ENCODE measurements at places on chromosomes 11 and 22.
A peak's percentile ranks its signal among the peaks of the same experiment; 100 is the strongest.

DNA sequence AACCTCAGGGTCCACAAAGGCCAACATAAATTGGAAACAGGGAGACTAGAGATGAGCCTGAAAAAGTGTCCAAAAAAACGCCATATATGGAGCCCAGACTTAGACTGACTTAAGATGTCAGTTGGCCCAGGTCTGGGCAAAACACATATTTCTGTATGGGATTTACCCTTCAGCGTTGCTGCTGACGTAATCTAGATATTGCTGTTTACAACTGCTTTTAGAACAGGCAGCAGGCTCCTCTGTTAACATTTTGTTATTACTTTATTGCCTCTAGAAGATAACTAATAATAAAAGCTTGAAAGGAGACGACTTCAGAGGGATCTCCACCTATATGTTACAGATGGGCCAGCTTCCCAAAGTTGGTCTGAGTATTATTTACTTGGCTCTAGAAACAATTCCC, 8.7 kb downstream of the ME3 start:
- DNase-seq, result no peak

DNA sequence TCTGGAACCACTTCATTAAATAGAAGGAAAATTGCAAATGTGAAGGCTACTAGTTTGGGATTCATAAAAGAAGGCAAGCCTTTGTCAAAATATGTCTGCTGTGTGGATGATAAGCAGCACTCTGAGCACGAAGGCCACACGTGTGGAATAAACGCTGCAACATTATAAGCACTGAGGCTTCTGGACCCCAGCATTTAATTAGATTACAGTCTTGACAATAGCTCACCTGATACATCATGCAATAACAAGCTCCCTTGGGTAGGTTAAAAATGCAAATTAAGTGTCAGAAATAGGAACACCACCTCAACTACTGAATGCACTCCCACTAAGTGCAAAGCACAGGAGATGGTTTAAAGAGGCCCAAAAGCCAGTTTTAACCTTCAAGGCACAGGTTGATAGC, 179.3 kb downstream of the LARGE1 start:
- DNase-seq, result no peak

- no peak for DNase-seq
Observed at GRCh38 chr11:65866509-65867283, 5.9 kb downstream of the EFEMP2 start.

DNA sequence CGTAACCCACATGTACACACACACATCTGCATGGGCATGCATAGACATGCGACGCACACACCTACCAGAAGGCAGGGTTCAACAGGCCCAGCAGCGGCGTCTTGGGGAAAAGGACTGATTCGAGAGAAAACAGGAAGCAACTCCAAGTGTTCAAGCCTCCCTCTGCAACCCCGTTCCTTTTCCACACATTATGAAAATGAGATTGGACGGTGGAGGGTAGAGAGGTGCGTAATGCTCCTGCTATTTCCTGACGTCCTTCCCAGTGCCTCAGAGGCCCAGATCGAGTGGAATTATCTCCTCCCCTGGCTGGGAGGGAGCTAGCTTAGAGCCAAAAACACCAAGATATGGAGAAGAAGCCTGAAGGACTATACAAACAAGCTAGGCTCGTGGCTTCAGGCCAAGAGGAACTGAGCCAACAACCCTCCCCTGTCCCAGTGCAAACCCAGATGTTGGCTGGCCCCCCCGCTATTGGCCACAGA, 289.2 kb downstream of the MN1 start:
- DNase-seq, result no peak

- DNase-seq, result peak; percentile 42
Observed at GRCh38 chr11:122754553-122755322, 83.6 kb upstream of the CRTAM start.

GRCh38 chr11:130765951-130766649, 150.2 kb downstream of the SNX19 start:
- DNase-seq, result no peak

DNA sequence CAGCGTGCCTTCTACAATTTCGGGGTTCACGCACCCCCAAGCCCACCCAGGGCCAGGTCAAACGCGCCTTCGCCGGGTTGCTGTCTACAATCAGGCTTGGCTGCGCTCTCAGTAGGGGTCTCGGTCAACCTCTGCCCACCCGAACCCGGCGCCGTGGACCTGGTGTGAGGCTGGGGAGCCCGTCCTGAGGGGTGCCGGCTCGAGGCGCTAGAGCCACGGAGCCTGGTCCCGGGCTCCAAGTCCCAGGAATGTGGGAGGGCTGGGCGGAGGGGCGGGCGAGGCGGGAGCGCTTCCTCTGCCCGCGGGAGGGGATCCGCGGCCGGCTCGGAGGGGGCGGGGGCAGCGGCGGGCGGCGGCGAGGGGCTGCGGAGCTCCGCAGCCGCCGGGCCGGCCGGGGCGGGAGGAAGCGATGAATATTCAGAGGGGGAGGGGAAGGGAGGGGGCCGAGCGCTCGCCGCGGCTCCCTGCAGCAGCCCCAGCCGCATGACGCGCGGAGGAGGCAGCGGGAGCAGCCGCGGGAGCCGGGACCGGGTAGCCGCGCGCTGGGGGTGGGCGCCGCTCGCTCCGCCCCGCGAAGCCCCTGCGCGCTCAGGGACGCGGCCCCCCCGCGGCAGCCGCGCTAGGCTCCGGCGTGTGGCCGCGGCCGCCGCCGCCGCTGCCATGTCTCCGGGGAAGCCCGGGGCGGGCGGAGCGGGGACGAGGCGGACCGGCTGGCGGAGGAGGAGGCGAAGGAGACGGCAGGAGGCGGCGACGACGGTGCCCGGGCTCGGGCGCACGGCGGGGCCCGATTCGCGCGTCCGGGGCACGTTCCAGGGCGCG, at the start of gene PTPRJ:
Gene PTPRJ (plus strand): TSS at position 472 of the 819 bp plus-strand sequence. CDS start 354 bp downstream, outside the sequence.
- DNase-seq, result peak; percentile 70

DNA sequence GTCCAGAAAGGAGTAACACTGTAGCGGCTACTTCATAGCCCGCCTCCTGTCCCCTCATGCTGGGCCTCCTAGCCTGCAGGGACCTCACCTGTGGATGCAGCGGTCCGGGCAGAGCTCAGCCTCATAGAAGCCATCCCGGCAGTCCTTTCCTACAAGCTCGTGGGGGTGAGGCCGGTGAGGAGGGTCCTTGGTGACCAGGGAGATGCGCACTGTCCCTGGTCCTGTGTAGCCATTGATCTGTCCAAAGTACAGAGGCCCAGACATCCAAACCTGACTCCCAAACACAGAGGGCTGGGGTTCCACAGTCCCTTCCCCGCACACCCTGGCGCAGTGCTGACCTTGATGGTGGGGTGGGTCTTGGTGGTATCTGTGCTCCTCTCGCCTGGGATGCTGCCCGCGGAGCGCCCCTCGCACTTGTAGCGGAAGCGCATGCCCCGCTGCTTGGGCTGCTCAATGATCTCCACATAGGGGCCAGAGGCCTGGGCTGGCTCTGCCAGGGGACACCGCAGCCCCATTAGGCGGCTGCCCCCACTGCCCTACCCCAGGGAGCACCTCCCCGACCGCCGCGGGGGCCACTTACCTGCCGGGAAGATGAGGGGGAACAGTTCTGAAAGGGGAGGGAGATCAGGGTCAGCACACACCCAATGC, 993 bp downstream of the RELA start:
- no peak for DNase-seq

- no peak for DNase-seq
Observed at GRCh38 chr11:91160661-91161060, 937.8 kb upstream of the CHORDC1 start.

- DNase-seq, result no peak
Observed at GRCh38 chr11:64861227-64861975, 16.9 kb upstream of the CDC42BPG start.

DNA sequence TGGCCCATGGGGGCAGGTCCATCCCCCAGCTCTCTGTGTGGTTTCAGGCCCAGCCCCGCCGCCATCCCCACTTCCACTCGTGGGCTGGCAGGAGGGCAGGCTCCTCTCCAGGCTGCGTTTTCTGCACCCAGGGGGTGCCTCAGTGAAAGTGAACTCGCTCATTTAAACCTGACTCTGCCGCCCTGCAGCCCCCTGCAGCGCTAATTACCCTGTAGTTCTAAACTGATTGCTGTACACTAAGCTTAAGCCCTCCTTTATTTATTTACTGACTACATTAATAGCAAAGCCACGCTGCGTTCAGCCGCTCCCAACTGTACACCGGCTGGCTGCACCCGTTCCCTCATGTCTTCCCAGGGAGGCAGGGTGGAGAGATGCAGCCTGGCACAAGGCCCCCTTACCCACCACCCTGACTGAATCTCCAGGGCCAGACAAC, 36.6 kb upstream of the NNMT start:
- DNase-seq, result no peak

- no peak for DNase-seq
Observed at GRCh38 chr11:17538054-17538453, 6.2 kb downstream of the USH1C start.

DNA sequence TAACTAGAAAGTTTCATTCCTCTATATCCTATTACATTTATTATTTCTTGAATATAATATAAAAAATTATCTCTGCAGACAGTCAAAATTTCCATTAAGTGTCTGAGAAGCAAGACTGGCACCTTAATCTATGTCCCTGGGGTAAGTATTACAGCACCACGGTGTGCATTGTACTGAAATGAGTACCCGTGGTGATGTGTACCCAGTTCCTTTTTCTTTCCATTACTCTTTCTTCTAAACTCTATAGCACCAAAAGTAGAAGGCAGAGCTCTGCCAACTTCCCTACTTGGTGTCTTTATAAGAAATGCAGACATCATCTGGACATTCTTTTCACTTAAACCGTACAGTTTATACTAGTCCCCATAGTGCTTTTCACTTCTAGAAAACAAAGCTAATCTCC, 161.7 kb downstream of the GUCY1A2 start:
- no peak for DNase-seq

DNA sequence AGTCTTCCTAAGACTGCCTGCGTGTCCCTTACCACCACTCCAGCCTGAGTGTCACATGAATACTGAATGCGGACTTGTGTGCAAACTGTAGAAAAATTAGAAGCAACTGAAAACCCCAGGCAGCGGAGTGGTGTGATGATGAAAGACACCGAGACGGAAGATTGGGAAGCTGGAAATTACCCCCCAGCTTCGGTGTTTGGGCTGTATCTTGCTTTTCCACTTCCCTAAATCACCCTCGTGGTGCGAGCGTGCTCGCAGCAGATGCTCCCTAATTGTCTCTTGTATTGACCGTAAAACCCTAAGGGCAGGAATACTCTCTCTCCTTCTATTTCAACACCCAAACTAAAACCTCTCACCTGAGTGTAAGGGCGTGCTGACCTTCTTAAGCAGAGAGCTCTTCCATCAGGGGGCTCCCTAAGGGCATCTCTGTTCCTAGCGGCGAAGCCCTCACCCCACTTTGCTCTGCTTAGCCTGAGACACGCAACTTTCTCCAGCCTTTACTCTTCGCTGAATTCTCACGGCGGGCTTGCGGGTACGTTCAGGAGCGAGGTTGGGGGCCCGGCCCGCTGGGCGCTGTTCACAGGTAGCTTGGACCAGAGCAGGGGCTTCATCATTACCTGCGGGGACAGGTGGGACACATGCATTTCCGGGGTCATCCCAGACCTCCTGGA, 62.4 kb downstream of the CRYBB2 start:
- DNase-seq, result no peak

Measured in germinal center (tissue), 1 donor.